ENCODE measurements at places on chromosomes 4 and X.

DNA sequence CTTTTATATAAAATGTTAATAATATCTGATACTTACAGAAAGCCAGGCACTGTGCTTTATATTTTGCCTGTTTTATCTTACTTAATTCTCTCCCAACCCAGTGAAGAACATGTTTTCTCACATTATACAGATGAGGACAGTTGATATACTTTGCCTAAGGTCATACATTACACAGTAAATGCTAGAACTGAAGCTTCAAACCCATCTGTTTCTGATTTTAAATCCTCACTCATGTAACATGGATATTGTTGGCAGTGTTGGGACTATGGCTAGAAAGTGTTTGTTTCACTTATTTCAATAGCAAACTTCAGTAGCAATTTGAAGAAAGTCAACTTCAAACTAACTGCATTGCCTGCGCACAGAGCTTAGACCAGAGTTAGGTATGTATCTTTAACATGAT lies 57.4 kb downstream of the RAPGEF2 start:
- DNase-seq, result no peak

GRCh38 chrX:1140236-1140681 lies 72.2 kb downstream of the CRLF2 start:
- DNase-seq, result no peak

DNA sequence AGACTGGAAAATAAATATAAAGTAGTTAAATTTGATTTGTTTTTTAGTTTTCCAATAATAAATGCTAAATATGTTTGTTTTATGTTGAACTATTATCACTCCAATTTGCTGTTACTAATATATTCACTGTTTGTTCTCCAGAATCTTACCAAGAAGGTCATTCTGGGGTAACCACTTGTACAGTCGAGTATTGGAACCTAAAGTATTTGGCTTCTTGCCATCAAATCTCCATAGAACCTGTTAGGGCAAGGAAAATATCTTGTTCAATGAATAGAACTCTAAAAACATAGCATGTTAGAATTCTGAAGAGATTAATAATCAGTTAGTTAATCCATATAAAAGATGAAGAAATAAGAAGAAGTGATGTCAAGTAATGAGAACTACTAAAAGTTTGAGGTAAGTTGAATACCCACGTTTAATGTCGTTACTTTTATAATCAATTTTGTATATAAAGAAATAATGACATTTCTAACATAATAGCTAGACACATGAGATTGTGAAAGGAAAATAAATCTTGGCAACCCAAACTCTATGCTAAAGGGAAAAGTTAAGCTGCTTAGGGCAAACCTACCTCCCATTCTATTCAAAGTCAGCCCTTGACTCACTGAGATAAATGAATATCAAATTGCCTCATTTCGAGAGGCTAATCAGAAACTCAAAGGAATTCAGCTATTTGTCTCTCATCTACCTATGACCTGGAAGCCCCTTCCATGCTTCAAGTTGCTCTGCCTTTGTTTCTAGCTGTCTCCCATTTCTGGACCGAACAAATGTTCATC lies 15.3 kb downstream of the UGT2B15 start:
- no peak for DNase-seq

DNA sequence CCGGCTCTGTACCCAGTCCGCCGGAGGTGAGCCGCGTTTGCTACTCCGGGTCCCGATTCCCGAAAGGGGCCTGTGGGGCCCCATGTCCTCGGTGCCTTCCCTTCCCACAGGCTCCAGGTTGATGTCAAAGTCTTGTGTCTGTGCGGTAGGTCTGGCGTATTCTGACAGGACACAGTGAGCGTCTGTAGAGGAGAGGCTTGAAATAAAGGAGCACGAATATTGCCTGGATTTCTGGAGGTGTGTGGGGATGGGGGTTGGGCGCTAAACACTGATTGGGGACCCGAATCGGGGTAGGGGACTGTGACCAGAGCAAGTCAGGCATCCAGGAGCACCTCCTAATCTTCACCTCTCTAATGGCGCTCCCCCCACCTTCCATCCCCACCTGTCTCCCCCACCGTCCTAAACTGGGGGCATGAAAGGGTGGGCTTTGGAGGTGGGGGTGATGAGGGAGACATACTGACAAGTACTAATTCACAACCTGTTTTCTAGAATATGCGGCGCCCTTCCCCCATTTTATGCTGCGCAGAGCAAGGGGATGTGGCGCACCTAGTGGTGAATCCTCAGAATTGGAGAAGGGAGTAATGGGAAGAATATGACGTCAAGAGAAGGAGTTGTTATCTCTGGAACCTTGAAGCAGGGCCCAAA lies 855 bp downstream of the GPRASP2 start:
- DNase-seq, result no peak

DNA sequence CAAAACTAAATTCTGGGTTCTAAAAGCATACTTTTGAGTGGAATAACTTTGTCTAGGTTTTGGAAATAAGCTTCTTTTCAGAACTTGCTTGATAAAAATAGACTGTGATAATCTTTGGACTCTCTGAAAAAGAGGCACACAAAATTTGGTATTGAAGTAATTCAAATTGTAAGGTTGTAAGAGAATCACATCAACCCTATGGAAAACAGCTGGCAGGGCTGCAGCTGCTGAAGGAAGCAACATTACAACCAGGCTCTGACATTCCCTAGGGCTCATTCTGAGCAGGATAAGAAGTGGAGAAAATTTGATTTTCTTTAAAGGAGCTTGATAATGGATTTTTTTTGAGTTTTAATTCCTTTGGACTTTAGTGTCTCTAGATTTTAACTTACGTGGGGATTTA lies 147.6 kb downstream of the FSTL5 start:
- DNase-seq, result no peak

All from amygdala (tissue), 56 donors.